ENCODE measurements at places on chromosomes 3 and 15. TPM values are rescaled to one million over a fixed set of nuclear protein-coding genes. Genes with fewer than 3 reads are reported as not detected.
A peak's percentile ranks its signal among the peaks of the same experiment; 100 is the strongest.

DNA sequence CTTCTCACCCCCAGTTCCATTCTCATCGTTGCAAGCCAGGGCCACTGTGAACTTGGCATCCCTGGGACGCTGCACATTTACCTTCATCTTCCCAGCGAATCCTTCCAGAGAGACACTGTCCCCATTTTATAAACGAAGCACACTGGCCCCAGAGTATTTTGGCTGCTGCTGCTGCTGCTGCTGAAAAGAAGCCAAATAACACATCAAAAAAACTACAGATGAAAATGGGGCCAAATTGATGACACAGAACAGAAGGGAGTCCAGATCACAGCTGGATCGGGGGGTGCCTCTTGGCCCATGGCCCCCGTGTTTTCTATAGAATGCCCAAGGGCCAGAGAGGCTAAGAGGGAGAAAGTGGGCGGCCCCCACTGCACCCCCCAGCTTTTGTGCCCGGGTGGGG lies 221.0 kb upstream of the IGF1R start:
- peak; percentile 35 for DNase-seq
- no peak overlapping the region for H3K4me3 ChIP-seq
- H3K27me3 ChIP-seq: peaks cover 46% of the 10 kb centered on the region
- H3K27ac ChIP-seq: no peak overlapping the region

- peak overlapping the region; percentile 84 for H3K27ac ChIP-seq
- peaks cover 7% of the 10 kb centered on the region for H3K36me3 ChIP-seq
- no peak overlapping the region for H3K4me3 ChIP-seq
- H3K27me3 ChIP-seq: no peaks in the 10 kb centered on the region
These were observed 24.2 kb downstream of the PXYLP1 start for GRCh38 chr3:141255846-141256261.

DNA sequence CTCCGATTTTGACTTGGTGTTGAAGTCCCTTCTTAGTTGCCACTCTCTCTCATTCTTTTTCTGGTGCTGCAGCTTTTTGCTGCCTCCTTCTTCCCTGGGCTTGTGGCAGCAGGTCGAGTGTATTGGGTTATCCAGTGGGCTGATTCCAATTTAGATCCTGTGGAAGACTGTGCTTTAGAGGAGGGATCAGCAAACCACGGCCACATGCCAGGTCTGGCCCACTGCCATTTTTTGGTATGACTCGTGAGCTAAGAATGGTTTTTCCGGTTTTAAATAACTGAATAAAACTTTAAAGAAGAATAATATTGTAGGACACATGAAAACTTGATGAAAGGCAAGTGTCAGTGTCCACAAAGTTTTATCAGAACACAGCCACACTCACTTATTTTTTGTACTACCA lies 330.5 kb downstream of the ROBO2 start:
- no peaks in the 10 kb centered on the region for H3K27me3 ChIP-seq
- H3K36me3 ChIP-seq: no peaks in the 10 kb centered on the region
- DNase-seq: peak; percentile 33
- H3K27ac ChIP-seq: no peak overlapping the region

DNA sequence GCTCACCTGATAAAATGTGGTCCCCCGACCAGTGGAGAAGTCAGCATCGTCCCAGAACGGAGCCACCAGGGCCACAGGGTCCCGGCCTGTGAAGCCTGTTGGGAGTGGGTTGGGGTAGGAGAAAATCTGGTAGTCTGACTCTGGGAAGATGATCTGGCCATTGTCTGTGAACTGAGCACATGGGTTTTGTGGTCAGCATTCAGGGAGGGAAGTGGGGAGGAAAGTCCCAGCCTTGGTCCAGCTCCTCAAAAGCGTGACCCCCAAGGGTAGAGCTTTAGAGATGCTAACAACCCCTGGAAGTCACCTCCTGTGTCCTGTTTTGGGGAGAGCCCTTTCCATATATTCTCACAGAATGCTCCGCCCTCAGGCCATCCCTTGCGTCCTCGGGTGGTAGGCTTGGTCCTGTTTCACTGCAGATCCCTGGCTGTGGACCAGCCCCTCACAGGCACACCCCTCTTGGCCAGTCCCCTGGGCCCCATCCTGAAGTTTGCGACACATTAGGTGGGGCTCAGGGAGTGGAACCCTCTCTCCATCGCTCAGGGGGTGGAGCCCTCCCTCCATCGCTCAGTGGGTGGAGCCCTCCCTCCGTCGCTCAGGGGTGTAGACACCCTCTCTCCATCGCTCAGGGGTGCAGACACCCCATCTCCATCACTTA lies 40.0 kb downstream of the MUC4 start:
- H3K36me3 ChIP-seq: no peaks in the 10 kb centered on the region
- no peak overlapping the region for H3K27ac ChIP-seq
- no peak for DNase-seq
- no peaks in the 10 kb centered on the region for H3K27me3 ChIP-seq

The ADAMTS7 gene
- total RNA-seq: 4.9 TPM

DNA sequence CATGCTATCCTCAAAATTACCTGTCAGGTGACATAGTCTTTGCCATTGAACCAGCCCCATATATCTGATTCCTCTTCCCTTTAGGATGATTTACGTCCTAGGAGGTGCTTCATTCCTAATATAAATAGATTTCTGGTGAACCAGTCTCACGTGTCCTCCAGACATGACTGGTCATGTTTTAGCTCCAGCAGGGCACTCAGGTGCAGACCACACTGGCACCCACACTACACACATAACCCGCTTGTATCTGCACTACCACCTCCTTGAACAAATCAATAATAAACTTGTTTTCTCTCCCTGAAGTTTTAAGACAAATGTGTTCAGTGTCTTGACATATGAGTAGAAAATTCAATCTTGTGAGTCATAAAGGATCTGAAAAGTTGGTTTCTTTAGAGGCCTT lies 155.5 kb downstream of the GOLIM4 start:
- H3K27me3 ChIP-seq: no peaks in the 10 kb centered on the region
- no peak for DNase-seq
- no peaks in the 10 kb centered on the region for H3K4me1 ChIP-seq
- no peaks in the 10 kb centered on the region for H3K36me3 ChIP-seq
- no peak overlapping the region for H3K4me3 ChIP-seq

DNA sequence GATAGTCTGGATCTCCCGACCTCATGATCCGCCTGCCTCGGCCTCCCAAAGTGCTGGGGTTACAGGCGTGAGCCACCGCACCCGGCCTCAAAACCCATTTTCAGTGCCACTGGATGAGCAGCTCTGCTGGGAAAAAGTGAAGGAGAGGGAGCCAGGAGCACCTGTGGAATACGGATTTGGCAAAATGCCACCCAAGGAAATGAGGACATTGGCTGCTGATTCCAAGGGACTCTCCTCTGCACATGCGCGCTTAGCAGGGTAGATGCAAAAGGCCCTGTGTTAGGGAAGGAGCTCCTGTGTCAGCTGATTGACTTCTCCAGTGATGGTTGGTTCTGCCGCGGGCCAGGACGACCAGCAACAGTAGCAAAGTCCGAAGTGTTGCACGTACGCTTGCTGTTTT lies 43.4 kb upstream of the IGF1R start:
- no peak overlapping the region for H3K27ac ChIP-seq
- H3K4me3 ChIP-seq: no peak overlapping the region
- H3K4me1 ChIP-seq: peaks cover under 1% of the 10 kb centered on the region
- no peak for DNase-seq
- no peaks in the 10 kb centered on the region for H3K36me3 ChIP-seq

The NUSAP1 gene
- 39.2 TPM for total RNA-seq

DNA sequence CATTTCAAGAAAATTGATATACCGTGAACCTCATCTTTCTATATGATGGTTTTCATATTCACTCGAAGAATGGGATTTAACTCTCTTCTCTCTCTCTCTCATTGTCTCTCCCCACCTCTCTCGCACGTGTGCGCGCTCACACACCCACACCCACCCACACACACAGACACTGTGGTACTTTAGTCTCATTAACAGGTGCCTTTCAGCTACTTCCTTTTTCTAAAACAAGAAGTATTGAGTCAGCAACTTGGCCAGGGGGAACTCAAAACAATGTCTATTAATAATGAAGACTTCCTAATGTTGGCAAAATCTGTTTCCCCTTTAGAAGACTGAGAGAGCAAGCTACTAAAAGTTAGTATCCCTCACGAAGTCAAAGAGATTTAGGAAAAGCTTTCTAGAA lies 150.7 kb downstream of the TMCO5A start:
- H3K36me3 ChIP-seq: no peaks in the 10 kb centered on the region
- H3K27ac ChIP-seq: no peak overlapping the region
- peak; percentile 71 for DNase-seq
- no peaks in the 10 kb centered on the region for H3K4me1 ChIP-seq
- H3K27me3 ChIP-seq: no peaks in the 10 kb centered on the region
- H3K4me3 ChIP-seq: no peak overlapping the region

DNA sequence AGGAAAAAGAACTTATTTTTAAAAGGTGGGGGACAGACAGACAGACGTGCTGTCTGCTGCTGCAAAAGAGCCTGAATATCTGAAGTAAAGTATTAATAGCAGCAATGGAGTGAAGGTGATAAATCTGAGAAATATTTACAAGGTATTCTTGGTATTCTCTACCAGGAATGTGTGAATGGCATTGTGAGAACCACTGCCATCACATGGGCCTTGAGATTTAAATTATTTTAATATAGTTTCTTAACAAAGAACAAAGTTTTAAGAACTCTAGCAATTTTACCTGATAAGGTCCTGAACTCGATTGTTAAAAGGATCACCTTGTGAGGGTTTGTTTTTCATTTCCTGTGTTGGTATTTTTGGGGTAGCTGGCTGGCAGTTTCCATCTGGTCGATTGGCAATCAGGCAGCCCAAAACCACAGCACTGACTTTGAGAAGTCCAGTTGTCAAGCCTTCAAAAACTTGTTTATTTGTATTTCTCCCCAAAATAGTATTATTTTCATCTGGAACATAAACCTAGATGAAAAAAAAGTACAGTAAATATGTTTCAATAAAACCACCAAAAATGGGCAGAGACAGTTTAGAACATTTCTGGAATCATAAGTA lies 97.3 kb downstream of the ISL2 start:
- H3K4me1 ChIP-seq: no peaks in the 10 kb centered on the region
- no peak overlapping the region for H3K4me3 ChIP-seq
- H3K27me3 ChIP-seq: no peaks in the 10 kb centered on the region
- no peak overlapping the region for H3K27ac ChIP-seq

All from muscle of leg (tissue), 16 donors.